ENCODE measurements at places on chromosomes 3 and 15.

DNA sequence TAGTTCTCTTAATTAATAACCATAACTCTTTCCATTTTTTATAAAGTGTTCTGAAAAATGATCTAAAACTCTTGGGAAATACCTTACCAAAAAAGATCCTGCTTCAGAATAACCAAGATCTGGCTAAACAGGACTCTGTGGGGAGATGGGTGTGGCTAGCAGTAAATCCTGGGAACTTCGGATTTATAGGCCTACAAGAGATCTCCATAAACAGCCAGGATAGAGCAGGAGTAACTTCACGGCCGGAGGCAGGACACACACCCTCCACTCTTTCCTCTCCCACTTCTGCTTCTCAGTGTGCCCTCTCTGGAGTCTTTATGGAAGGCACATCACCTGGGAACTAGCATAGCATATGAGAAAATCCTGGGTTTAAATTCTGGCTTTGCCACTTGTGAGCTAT lies 309.4 kb upstream of the SOX2 start:
- DNase-seq = no peak

DNA sequence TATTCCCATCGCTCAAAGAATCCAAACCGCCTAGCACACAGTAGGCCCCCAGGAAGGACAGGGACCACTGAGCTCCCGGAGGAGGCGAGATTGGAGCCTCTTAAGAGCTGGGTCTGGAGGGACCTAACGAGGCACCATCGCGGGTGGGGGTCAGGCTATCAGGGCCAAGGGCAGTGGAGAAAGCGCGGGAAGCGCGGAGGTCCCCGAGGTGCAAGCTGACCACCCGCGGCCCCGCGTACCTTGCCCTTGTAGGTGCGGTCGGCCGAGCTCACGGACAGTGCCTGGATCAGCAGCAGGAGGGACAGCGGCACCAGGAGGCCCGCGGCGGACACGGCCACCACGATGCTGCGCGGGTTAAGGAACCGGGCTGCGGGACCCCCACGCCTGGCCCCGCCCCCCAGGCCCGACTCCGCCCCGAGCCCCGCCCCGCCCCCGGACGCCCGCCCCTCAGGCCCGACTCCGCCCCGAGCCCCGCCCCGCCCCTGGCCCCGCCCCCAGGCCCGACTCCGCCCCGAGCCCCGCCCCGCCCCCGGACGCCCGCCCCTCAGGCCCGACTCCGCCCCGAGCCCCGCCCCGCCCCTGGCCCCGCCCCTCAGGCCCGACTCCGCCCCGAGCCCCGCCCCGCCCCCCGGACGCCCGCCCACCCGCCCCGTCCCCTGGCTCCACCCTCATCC lies 3.9 kb downstream of the ZDHHC19 start:
- DNase-seq = no peak

GRCh38 chr3:63519426-63519825 lies 133.0 kb upstream of the SNTN start:
- DNase-seq = peak; percentile 55

GRCh38 chr3:143716731-143717130 lies 131.5 kb downstream of the SLC9A9 start:
- no peak for DNase-seq

DNA sequence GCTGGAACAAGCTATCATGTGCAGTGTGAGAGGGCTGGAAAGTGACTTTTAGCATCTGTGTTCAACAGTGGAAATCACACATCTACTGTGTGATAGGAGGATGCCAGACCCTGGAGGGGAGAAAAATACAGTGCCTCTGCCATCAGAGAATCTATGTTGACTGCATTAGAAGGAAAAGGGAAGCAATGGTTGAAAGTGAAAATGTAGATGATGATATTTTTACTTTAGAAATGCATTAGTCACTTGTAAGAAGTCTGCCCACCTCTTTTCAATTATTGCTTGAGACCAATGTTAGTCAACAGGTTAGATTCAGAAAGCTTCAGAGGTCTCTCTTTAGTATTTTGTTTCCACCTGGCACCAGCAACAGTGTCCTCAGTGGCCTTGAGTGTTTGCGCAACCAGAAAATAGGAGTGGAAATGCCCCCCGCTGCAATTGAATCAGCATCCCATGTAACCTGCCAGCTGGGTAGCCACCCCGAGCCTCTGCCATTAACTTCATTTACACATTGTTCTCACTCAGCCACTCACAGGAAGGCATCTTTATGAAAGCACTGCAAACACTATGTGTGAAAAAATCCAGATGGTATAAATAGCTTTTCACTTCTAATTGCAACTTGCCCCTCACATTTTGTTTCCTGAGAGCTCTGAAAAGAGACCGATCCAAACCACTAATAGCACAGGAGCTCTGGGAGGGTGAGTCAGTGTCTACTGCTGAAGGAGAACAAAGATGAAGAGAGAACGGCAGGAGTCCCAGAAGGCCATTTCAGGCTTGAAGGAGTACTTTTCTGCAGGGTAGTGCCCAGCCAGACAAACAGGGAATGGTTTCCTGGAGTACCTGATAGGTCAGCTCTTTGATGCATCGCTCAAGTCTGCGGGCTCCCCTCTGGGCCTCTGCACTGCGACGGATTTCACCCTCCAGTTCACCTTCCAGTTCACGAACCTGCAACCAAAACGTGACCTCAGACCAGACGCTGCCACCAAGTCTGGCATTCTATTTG lies 92.1 kb downstream of the HHLA2 start:
- DNase-seq = peak; percentile 53

DNA sequence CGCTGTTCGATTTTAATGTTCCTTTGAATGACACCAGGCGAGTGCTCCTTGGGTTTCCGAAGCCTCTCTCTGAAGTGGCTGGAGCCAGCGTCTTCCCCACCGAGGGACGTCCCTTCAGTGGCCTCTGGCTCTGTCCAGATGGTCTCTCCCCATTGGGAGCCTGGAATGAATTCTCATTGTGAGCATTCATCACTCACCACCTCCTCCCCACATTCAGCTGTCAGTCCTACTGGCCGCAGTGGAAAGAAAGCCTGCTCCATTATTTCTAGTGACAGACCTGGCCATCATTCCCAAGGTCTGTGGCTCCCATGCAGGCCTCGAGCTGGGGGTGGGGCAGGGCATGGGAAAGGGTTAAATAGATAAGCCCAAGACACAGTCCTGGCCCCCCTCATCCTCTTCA lies 35.2 kb downstream of the ZNF710 start:
- DNase-seq = no peak

DNA sequence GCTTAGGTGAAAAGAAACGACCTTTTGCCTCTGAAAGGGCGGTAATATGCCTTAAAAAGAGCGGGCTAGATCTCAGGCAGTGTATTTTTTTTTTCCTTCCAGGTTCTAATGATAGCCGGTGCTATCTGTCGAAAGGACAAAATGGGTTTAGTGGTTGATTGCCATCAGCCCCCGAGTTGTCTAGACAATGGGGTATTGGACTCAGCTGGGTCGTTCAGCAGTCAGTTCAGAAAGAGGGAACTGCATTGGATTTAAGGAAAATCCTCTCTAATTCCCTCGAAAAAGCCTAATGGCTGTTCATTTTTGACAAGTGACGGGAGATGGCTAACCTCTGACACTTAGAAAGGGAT lies 728 bp downstream of the EIF2B5 start:
- no peak for DNase-seq

DNA sequence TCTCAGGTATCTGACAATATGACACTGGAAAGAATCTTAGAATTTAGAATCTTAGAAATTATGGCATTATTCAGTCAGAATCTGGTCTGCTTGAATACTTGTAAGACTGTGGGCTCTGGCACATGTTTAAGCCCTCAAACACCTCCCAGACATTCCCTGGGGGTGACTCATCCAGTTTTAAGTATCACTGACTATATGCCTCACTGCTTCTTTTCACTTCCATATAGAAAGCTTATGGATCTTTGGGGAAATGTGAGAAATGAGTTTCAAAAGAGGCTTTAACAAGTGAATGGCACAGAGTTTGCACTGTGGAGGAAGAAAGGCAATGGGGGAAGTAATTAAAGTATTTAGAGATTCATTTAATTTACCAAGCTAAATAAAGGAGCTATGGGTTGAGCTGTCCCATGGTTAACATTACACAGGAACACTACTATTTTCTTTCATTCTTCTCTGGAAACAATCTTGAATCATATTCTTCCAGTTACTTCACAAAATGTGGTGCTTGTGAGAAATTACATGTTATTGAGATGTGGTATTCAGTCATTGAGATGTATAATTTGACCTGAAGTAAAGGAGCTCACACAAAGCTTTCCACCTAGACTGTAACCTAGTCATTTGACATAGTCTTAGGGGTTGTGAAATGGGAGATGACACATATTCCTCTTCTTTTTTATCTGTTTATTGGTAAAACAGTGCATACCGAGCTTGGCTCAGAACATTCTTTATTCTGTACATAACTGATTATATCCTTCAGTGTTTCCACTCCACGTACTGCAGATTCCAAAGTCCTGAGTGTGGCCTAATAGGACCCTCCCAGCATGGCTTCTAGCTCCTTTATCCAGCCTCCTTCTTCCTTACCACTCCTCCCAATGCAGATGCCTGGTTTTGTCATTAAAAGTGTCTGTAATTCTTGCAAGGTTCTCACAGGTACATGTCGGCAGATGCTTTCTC lies 544.6 kb upstream of the NECTIN3 start:
- peak; percentile 98 for DNase-seq

- DNase-seq = no peak
Measured at GRCh38 chr15:30827625-30828303, 76.0 kb upstream of the FAN1 start.

DNA sequence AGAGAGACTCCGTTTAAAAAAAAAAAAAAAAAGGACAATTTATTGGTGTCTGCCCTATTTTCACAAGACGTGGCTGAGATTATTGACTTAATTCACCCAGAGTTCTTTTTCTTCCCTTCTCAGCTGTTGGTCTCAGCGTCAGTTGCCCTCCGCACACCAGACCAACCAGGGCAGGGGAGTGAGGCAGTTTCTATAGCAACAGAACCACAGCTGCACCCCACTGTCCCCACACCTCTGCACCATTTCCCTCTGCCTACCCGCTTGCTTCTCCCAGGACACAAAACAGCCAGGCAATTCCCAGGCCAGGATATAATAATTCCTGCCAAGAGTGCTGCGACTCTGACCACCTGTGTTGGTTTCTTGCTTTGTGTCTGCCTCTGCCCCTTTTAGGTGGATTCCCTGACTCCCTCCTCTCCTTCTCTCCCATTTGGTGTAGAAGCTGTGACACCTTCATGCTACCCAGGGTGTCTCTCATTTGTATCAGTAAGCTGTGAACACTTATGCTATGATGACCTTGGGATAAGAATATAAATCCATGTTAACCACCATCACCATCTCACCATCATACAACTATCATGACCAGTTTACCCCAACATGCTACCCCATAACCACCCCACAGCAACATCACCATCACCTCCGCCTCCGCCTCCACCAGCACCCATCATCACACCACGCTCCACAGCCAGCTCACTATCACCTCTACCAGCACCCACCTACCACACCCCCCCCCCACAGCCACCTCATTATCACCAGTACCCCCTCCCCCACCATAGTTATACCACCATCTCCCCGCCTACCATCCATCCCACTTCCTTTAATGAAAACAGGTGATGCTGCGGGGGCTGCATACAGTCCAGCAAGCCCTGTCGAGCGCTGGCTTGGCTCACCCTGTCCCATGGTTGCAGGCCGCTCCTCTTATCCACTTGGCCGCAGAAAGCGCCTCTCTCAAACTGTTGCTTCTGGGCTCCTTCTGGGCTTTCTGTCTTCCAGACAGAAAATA lies 589 bp downstream of the EPB42 start:
- DNase-seq = no peak

DNA sequence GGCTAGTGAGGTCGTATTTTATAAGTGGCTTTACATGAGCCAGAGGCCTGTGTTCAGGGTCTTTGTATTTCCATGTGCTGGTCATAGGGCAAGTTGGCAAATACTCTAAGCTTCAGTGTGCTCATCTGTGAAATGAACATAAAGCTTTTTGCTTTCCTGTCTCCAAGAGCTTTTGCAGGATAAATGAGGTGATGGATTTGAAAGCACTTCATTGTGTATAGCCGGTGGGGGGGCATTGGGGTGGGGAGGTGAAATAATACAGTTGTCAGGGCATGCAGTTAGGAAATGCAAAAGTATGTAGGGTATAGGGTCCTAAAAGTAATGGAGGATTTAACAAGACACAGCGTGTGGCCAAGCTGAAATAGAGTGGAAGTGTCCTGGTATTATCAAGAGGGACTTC lies 67.7 kb downstream of the ARNT2 start:
- no peak for DNase-seq

DNA sequence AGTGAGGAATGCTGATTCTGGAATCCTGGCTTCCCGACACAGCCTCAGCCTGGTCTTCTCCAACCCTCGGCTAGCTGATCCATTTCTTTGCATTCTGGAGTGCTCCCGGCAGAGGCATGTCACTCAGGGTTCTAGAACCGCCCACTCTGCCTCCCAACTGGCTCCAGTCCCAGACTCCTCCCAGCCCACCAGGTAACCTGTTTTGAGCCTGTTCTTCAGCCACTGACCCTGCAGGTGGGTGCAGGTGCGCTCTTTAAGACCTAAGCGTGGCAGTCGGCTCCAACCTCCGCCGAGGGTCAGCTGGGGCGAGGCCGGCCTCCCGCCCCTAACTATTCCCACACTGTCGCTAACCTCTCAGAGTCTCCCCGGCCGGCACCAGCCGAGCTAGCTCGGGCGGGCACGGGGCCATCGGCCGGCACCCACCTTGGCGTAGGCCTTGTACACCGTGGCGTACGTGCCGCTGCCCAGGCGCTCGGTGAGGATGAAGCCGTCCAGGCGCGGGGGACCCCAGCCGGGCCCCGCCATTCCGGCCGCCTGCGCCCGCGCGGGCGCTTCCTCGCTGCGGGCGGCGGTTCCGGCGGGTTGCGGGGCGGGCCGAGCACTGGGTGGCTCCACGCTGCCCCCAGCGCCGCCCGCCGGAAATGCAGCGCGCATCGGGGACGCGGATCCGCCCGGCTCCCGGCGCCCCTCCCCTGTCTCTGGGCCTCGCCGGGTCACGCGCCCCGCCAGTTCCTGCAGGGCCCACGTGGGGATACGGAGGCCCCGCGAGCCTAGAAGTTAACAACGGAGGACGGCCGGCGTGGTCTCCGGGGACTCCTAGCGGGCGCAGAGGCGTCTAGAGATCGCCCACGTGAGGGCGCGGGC lies at the start of gene ULK3:
ULK3 (minus strand) TSS at position 576 of the 864 bp plus-strand sequence; CDS start at position 525, 51 bp downstream.
- DNase-seq = peak; percentile 85

DNA sequence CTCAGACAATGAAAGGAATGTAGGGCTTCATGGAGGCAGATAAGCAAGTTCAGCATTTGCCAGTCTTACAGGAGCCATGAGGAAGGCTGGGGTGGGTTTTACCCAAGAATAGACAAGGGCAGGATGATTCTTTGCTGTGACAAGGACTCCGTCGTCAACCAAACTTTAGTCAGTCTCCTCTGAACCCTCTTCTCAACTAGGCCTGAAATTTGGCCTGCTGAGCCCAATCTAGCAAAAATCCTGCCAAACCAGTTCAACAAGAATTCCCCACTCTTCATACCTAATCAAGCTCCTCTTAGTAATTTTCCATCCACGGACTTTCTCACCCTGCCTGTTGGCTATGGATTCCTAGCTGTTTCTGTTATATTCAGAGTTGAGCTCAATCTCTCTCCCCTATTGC lies 280.5 kb downstream of the TBL1XR1 start:
- DNase-seq = no peak

All from fibroblast of upper back skin (primary cell).